ENCODE measurements at places on chromosomes 11 and 22.

- DNase-seq = no peak
Observed at GRCh38 chr11:2210366-2211112, 38.9 kb upstream of the TH start.

- DNase-seq = no peak
Observed at GRCh38 chr11:110757962-110758755, 45.9 kb upstream of the ARHGAP20 start.

DNA sequence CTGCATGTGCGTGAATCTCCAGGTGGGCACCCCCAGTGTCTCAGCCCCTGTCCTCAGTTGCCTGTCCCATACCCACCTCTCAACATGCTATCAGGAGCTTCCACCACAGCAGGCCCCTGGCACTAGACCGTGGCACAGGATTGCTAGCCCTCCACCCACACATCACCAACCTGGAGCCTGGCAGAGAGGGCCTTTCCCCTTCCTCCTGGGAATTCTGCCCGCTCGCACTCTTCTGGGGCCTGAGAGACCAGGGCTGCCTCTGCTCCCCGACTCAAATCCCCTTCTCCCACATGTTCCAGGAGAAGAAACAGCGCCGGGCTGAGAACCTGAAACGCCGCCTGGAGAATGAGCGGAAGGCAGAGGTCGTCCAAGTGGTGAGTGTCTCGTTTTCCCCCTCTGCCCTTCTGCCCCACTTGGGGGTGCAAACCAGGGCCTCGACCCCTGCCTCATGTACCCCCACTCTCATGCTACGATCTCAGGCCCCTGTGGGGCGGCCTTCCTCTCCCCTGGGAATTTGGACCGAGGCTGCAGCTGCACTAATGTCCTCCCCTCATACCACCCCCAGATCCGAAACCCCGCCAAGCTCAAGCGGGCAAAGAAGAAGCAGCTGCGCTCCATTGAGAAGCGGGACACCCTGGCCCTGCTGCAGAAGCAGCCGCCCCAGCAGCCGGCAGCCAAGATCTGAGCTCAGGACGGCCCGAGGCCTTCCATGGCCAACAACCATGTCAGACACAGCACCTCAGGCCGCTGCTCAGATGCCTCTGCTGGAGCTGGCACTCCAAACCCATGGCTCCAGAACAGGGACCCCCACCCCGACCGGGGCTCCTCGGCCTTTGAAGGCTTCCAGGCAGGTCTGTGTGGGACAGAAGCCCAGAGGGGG lies 5.9 kb downstream of the PTGDR2 start:
- DNase-seq = no peak

- DNase-seq = no peak
Observed at GRCh38 chr11:3909901-3910300, 54.4 kb downstream of the STIM1 start.

DNA sequence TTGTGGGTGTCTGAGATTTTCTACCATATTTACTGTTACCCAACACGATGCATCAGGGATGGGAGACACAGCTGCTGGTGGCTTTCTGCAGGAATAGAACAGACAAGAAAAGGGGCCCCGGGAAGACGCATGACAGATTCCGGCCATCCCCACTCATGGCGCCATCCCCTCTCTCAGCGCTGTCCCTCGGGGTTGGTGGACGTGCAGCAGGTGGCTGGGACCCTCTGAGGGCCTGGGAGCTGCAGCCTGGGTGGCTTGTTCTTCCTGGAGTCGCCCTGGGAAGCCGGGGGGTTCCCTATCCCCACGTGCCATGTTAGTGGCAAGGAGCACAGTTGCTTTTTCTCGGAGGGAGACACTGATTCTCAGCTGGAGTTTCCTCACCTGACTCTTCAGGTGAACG lies 1123.3 kb downstream of the BRD1 start:
- no peak for DNase-seq

- DNase-seq = no peak
Observed at GRCh38 chr22:32245042-32245441, 10.1 kb downstream of the SLC5A4 start.

DNA sequence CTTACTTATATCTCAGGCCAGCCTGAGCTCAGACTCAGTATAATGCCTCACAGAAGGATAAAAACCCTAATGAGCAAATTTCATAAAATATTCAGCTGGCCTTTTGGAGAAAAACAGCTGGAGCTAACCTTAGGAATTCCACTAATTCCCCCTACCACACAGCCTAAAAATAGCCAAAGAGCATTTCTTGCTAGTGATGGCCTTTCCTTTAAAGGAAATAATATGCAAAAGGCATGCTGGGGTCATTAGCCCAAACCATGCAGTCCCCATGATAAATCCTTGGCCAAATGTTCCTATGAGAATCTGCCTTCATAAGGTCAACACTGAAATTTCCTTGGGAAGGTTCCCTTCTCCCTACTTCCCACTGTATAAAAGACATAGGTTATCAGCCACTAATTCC lies 38.2 kb downstream of the SYTL2 start:
- DNase-seq = no peak

DNA sequence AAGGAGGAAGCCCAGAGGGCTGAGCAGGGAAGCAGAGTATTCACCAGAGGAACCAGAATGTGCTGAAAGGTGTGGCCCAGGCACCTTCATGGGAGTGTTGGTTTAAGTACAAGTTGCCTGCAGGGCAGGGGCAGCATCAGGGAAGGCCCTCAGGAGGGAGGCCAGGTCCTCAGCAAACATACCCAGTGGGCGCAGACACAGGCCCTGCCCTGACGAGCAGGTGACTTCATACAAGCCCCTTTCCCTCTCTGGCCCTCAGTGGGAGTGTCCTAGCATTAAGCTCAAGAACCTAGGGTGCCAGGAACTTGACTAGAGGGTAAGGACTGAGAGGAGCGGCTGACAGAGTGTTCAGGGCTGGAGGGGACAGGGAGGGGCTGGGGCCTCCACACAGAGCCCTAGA lies 7.5 kb upstream of the CASTOR1 start:
- DNase-seq = no peak

GRCh38 chr11:127052404-127052803 lies 51.8 kb upstream of the KIRREL3 start:
- no peak for DNase-seq

- DNase-seq = no peak
Observed at GRCh38 chr11:62854013-62854824, 14.8 kb upstream of the WDR74 start.

- DNase-seq = no peak
Observed at GRCh38 chr11:15780837-15781236, 575.5 kb downstream of the SOX6 start.

GRCh38 chr22:22593964-22594656 lies 35.0 kb upstream of the PRAME start:
- no peak for DNase-seq

GRCh38 chr22:20052309-20053259 lies 27.5 kb upstream of the DGCR8 start:
- DNase-seq = no peak

DNA sequence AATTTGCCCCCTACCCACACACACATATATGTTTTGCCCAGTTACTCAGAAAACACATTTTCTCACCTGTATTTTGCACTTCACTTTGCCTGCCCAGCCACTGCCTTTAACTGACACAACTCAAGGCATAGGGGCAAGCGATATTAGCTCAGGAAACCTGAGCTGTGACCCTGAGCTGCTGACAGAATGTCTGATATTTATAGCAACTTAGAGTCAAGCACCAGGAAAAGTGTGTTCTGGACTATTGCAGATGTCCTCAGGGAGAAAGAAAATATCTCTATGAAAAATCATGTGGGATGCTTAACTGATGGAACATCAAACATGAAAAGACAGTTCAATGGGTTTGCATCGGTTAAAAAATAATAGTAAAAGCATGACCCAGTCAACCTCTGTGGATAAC lies 63.9 kb upstream of the SLC35C1 start:
- DNase-seq = no peak

GRCh38 chr11:130163346-130164220 lies 4.0 kb downstream of the ST14 start:
- DNase-seq = no peak

- DNase-seq = no peak
Observed at GRCh38 chr22:35643991-35644390, 4.3 kb upstream of the APOL6 start.

GRCh38 chr11:10931761-10932670 lies 74.2 kb upstream of the ZBED5 start:
- DNase-seq = no peak

GRCh38 chr11:134120143-134120850 lies 51.4 kb downstream of the JAM3 start:
- DNase-seq = peak; percentile 49

GRCh38 chr11:110750100-110750499 lies 37.9 kb upstream of the ARHGAP20 start:
- DNase-seq = no peak

DNA sequence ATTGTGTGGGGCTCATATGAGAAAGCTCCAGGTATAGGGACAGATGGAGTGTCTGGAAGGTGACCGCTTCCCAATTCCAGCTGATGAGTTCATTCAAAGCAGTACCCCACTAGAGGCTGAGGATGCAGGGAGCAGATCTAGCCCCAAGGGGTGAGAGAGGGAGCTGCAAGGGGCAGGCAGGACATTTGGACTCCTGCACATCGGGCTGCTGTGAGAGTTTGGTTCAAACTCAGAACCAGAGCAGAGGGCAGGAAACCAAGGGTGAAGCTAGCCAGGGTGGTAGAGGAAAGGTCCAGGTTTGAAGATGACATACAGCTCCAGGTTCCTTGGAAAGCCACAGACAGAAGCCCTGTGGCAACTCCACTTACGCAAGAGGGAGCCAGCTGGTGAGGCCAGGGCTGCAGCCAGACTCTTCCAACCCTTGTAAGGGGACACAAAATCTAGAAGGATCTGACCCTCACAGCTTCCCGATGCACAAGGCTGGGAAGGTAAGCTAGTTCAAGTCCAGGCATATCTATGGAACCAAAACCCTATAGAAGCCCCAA lies 1.9 kb downstream of the CSNK2A3 start:
- DNase-seq = no peak

- no peak for DNase-seq
Observed at GRCh38 chr11:70500076-70500847, 101.9 kb downstream of the CTTN start.

- no peak for DNase-seq
Observed at GRCh38 chr11:94853836-94854235, 85.7 kb downstream of the AMOTL1 start.

GRCh38 chr11:107676336-107677057 lies 35.4 kb downstream of the SLN start:
- DNase-seq = no peak

DNA sequence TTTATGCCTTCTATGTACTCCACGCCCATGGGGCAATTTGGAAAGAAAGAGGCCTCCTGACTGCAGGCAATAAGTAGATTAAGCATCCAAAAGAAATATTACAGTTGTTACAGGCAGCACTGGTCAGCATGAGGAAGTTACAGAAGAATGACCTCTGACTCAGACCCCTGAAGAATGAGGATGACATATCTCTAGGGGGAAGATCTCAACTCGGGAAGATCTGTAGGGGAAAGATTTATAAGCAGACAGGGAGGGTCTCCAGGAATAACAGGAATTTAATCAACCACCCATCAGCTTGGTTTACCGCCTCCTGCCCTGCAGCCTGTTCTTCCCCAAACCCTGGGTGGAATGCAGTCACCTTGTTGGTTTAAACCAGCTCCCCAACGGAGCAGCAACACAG lies 58.0 kb downstream of the RCN1 start:
- DNase-seq = no peak

DNA sequence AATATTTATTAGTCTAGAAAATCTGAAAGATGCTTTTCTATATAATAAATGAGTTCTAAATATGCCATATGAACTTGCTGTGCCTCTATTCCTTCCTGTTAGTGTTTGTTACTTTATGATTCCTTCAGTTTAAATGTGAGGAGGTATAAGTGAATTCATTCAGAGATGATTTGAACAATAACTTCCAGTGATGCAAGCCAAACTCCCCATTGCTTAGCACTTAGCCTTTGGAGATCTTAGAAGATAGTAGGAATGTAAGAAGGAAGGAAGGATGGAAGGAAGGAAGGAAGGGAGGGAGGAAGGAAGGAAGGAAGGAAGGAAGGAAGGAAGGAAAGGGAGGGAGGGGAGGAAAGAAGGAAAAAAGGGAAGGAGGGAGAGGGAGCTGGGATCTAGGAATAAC lies 25.1 kb downstream of the MMP13 start:
- no peak for DNase-seq

- no peak for DNase-seq
Observed at GRCh38 chr11:86185381-86185750, 59.2 kb upstream of the EED start.

GRCh38 chr11:67120881-67121710 lies 2.0 kb downstream of the KDM2A start:
- peak; percentile 10 for DNase-seq

GRCh38 chr22:43995798-43996169 lies 28.3 kb upstream of the PARVB start:
- no peak for DNase-seq

DNA sequence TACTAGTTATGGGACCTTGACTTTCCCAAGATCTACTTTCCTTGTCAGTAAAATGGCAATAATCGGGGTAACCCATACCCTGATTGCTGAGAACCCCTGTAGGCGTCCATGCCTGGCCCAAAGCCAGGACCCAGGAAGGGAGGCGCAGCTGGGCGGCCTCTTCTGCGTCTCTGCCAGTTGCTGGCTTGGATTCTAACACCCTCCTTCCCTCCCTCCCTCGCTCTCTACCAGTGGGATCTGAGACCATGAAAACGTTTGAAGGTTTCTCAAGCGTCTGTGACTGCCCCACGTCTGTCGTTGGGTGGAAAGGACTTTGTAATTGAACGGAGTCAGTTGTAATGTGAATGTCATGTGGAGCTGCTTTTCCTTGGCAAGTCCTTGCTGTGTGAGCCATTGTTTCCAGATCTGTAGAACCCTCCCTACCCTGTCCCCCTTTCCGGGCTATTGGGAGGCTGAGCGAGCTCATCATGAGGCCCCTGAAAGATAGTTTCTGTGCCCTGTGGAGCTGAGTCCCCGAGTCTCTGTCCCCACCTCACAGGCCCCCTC lies 47.8 kb downstream of the PARVB start:
- no peak for DNase-seq

- DNase-seq = no peak
Observed at GRCh38 chr11:20114588-20114987, 45.7 kb downstream of the DBX1 start.

GRCh38 chr11:34303028-34303570 lies 54.7 kb downstream of the ABTB2 start:
- DNase-seq = no peak

Data from epithelial cell of prostate (primary cell).